Myocyte (in vitro differentiated cells): ENCODE measurements at places on chromosomes 13 and 19. TPM values are rescaled to one million over a fixed set of nuclear protein-coding genes. Genes with fewer than 3 reads are reported as not detected.

The TNNT1 gene
- 4,534 and 4,610 TPM in 2 replicates for total RNA-seq

The PLIN5 gene
- total RNA-seq: not detected in 2 replicates

The ZNF112 gene
- total RNA-seq: 8.0 and 14.0 TPM in 2 replicates

The CATSPERD gene
- not detected in 2 replicates for total RNA-seq

The PLK5 gene
- total RNA-seq: not detected in 2 replicates

The ZIK1 gene
- 1.8 and 3.9 TPM in 2 replicates for total RNA-seq

The VSTM2B gene
- not detected in 2 replicates for total RNA-seq

The ZNF626 gene
- 29.0 and 45.9 TPM in 2 replicates for total RNA-seq
